Glutamatergic neuron (in vitro differentiated cells): ENCODE measurements at places on chromosomes 6 and 20.

DNA sequence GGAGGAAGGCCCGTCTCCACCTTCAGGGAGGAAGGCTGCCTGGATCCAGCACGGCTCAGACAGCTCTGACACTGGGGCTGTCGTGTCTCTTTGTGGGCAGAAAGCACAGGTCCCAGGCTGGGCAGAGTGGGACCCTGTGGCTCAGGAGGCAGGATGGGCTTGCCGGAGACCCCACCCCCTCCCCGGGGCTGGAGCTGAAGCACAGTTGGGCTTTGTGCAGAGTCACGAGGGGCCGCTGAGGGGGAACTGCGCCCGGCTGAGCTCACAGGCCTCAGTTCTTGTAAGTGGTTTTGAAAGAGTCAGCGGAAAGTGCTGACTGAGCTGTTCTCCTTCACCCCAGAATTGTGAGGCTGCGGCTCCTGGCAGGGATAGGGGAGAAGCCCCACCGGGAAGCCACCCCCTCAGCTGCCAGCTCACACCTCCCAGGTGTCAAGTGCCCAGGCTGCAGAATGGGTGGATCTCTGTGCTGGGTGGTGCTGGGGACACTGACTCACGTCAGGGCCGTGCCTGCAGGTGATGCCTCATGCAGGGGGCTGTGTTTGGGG, 145.5 kb upstream of the RNF24 start:
- peak; percentile 63 for DNase-seq

DNA sequence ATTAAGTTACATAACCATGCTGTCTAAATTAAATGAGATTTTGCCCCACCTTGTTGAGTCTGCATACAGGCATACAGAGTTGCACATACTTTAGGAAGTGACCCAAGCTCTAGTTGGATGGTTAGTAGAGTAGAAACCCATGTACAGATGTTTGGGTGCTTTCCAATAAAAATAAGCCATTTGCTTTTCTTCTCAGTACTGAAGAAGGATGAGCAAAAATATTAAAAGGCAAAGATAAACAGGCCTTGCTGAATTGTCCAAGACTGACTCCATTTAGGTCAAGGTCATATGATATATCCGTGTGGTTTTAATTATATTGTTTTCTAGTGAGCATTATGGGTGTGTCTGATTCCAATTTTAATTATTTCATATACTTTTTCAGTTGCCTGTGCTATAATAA, 589.4 kb downstream of the RFPL4B start:
- no peak for DNase-seq

GRCh38 chr6:169163411-169163901, 90.2 kb downstream of the THBS2 start:
- no peak for DNase-seq

GRCh38 chr6:40724886-40725285, 137.7 kb upstream of the LRFN2 start:
- no peak for DNase-seq

GRCh38 chr20:50413088-50413500, 97.1 kb upstream of the PTPN1 start:
- no peak for DNase-seq

- no peak for DNase-seq
Measured at GRCh38 chr20:24651171-24651975, 181.9 kb downstream of the SYNDIG1 start.

- DNase-seq, result no peak
Measured at GRCh38 chr20:61254881-61255626, 3.0 kb downstream of the CDH4 start.

DNA sequence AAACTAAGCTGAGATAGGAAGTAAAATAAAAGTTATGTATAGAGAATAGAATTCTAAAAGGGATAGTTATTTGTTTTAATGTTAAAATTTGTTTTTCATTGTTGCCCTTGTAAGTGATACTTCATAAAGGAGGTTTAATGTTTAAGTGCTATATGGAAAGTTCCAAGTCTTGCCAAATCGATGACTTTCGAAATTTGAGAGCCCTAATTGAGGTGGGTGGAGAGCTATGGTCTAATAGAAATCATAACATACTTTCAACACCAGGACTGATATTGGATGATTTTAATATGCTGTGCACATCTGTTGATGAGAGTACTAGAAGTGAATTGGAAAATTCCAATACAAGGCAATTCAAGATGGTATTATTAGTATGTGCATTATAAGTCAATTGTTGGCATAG, 64.6 kb downstream of the RNF144B start:
- DNase-seq, result no peak

DNA sequence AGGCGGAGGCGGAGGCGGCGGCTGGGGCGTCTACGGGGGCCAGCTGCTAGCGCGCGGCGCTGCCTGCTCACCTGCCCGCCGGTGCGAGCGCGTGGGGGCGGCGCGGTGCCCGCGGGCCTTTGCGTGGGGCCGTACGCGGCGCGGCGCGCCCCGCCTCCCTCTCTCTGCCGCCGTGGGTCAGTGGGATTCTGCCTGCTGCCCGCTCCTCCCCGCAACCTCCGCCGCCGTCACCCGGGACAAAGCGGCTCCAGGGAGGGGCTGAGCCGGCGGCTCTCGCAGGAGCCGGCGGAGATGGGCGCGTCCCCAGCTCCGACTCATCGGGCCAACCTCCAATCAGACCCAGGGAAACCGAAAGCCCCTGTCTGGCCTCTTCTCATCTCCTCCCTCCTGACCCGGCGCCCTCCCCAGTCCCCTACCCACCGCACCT, at the start of gene RCAN2:
Gene RCAN2 (minus strand): TSS at position 249 of the 427 bp plus-strand sequence.
- DNase-seq, result peak; percentile 86

GRCh38 chr6:2030682-2031244, 214.6 kb downstream of the GMDS start:
- DNase-seq, result no peak

DNA sequence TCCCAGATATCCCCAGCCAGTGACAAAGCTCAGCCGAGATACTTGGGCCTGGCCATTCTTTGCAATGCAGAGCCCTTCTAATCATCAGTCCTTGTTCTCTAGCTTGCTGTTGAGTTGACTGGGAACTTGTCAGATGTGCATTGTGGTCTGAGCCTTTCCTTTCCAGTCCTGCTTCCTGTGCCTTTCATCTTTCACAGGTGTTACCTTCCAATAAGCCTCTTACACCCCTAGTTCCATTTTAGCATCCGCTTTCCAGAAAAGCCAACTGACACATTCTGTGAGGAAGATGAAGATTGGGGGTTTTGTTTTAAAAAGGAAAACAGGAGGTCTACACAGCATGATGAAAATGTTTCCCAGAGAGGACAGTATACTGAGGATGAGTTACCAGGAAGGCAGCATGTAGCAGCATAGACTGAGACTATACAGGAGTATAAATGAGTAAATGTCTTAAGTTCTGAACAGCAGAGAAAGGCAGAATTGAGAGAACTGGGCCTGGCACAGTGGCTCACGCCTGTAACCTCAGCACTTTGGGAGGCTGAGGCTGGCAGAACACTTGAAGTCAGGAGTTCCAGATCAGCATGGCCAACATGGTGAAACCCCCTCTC, 5.6 kb upstream of the CEP85L start:
- no peak for DNase-seq

DNA sequence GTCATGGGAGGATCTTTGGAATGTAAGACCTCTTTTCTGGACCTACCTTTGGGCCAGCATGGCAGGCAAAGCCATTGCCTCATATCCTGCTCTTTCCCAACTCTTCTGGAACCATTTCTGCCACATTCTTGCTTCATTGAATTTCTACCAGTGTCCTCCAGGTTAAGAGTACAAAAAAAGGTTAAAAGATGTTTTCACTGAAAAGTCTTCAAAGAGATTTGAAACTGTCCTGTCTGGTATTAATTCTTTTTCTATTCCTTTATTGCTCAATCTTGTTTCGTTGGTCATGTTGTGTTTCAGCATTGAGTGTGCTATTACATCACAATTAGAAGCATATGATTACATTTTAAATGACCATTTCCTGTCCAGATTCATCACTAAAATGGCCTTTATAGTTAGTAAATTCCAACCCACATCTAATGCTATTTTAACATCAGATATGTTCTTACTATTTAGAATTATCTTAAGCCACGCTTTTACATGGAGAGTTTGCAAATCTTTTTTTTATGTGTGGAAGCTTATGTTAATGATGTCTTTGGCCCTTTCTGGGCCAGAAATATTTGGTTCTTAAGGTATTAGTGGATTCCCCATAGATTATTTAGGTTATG, 450.9 kb downstream of the GJA1 start:
- DNase-seq, result no peak

- DNase-seq, result peak; percentile 49
Measured at GRCh38 chr20:46894971-46895905, 595 bp downstream of the EYA2 start.
